Stimulated activated CD8-positive, alpha-beta memory T cell treated with anti-CD3 and anti-CD28 coated beads, Interleukin-7, amount 100 ng/mL, for 1 hour (primary cell): ENCODE measurements at places on chromosomes 4 and X.

GRCh38 chr4:1232661-1233621, 16.0 kb downstream of the CTBP1 start:
- DNase-seq = no peak

GRCh38 chr4:25743971-25744370, 88.3 kb downstream of the SLC34A2 start:
- DNase-seq = no peak

DNA sequence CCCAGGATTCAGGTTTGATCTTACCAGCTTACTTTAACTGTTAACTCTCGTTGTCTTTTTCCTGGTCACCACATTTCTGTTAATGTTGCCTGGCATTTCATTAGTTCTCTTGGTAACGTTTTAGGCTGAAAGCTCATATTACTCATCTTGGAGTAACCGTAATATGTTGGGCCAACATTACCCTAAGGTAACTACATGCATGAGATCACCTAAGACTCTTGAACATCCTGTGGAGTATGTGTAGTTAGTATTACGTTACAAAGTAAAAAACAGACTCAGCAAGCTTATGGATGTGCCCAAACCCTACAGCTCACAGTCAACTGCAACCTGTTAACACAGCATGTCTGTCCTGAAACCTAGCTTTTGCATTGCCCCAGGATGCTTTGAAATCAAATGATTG, 203.3 kb upstream of the HS3ST1 start:
- DNase-seq = no peak

GRCh38 chr4:99381588-99382175, 29.1 kb upstream of the ADH1C start:
- DNase-seq = no peak

DNA sequence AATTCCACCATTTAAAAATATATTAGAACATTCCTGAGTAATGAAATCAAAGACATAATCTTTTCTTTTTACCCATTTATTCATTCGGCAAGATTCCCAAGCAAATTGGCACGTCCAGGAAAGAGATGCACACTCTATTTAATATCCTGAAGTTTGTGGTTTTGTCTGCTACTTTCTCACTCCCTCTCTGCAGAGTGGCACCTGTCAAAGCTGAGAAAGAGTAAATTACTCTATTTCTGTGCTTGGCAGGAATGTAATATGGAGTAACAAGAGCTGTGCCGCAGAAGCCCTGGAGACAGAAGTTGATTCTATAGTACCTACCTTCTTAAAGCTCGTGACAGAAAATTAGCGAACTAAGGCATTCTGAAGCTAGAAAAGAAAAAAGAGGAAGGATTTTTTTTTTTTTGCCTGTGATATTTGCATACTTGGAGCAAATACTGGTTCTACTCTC, 5.5 kb downstream of the GSTCD start:
- no peak for DNase-seq

- no peak for DNase-seq
Measured at GRCh38 chr4:78004270-78004669, 52.9 kb upstream of the FRAS1 start.

DNA sequence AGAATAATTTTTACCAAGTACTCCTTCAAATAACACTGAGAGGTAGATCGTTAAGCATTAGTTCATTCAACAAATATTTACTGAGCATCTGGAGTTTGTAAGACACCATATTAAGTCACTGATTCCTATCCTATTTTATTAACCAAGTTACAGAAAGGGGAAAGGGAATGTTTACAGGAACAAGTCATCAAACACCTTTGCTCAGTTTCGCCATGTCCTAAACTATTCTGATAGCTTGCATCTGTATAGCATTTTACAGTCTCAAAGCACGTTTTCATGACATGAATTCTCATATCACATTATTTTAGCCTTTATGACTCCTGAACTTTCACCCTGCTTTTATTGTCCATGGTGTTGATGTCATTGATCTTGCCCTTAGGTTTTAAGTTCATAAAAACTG, 89.2 kb downstream of the AREG start:
- no peak for DNase-seq

- no peak for DNase-seq
Measured at GRCh38 chr4:10333942-10334341, 123.3 kb downstream of the ZNF518B start.

GRCh38 chrX:6244666-6245065, 16.0 kb upstream of the NLGN4X start:
- DNase-seq = no peak

GRCh38 chrX:103211012-103211715, 3.7 kb upstream of the BEX4 start:
- no peak for DNase-seq

GRCh38 chrX:153491918-153492317, 2.9 kb upstream of the BGN start:
- DNase-seq = no peak

DNA sequence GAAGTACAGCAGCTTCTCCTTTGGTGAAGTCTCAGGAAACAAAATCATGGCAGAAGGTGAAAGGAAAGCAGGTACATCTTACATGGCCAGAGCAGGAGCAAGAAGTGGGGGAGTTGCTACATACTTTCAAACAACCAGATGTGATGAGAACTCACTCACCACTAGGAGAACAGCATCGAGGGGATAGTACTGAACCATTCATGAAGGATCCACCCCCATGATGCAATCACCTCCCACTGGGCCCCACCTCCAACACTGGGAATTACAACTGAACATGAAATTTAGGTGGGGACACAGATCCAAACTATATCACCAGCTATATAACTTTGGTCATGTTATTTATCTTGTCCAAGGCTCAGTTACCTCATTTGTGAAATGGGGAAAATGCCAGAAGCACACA, 159.4 kb downstream of the OPHN1 start:
- DNase-seq = no peak

DNA sequence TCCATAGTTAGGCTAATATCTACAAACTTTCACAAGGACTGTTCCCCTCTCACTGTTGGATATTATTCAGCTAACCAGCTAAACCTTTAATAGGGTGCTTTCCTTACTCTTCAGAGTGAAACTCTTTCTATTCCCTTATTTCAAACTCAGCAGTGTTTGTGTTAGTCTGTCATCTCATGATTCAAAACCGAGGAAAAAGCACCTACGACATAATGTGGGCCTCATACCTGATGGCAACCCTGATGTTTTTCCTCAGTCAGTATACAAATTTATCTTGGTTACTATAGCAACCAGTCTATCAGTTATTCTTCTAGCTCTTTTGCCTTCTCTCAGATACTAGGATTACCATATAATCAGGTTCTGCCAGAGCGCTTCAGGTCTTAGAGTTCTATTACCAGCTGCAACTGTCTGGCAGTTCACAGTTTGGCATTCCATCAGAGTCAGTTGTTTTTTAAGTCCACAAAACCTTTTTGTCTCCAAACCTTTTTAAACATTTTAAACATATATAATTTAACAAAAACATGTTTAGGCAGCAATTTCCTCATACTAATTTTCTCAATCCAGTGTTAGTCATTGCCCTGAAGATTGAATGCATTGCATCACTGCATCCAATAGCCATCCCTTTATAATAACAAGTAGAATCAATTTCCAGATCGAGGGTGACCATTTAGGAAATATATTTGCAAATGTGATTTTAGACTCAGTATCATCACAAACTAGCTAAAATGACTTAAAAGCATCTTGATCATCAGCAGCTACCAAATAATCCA, 7.4 kb downstream of the WDR44 start:
- no peak for DNase-seq

DNA sequence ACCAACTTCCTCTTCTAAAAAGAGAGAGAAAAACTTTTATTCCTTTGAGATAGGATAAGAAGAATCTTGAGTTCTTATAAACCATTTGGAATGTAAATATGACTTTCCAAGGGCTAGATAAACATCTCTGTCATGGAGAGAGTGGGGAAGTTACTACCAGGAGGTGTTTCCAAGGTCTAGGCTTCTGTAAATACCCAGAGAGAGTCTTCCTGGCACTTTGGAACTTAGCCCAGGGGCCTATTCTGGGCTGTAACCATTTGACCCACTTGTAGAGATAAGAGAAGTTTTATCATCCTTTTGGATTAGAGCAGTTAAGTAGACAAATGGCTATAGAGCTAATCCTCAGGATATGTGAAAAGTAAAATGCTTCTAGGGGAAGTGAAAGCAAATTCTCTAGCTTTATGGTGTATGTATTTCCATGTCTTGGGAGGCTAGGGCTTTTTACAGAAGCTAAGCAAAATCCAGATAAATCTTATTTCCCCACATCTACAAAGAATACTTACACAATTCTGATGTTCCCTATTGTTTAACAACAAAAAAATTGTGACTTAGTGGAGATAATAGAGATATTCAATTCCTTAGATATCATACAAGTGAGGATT, 51.1 kb downstream of the MCUB start:
- no peak for DNase-seq

DNA sequence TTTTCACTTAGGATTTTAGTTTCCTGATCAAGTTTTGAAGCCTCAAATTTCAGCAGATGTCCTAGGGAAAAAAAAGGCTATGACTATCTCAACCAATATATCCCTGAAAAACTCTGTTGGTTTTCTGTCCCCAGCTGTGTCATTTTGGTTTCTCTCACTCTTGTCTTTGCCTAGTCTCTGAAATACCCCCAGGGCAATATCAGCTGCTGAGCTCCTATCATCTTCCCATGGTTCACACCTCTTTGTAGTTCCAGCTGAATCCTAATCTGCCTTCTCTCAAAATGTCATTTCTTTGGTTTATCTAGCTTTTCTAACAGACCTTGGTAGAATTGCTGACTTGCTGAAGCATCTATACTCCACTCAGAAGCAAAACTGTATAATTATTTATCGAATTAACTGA, 2370.5 kb downstream of the ARAP2 start:
- DNase-seq = no peak

- no peak for DNase-seq
Measured at GRCh38 chr4:124322234-124323065, 390.1 kb downstream of the ANKRD50 start.

- no peak for DNase-seq
Measured at GRCh38 chr4:136505020-136505419, 1027.3 kb downstream of the PCDH18 start.

GRCh38 chrX:30906726-30907125, 17.7 kb upstream of the TAB3 start:
- no peak for DNase-seq

GRCh38 chrX:9466124-9466495, 1.3 kb downstream of the TBL1X start:
- no peak for DNase-seq

- no peak for DNase-seq
Measured at GRCh38 chr4:106708464-106708816, 327.7 kb downstream of the DKK2 start.

GRCh38 chr4:31104043-31104442, 383.9 kb downstream of the PCDH7 start:
- no peak for DNase-seq

DNA sequence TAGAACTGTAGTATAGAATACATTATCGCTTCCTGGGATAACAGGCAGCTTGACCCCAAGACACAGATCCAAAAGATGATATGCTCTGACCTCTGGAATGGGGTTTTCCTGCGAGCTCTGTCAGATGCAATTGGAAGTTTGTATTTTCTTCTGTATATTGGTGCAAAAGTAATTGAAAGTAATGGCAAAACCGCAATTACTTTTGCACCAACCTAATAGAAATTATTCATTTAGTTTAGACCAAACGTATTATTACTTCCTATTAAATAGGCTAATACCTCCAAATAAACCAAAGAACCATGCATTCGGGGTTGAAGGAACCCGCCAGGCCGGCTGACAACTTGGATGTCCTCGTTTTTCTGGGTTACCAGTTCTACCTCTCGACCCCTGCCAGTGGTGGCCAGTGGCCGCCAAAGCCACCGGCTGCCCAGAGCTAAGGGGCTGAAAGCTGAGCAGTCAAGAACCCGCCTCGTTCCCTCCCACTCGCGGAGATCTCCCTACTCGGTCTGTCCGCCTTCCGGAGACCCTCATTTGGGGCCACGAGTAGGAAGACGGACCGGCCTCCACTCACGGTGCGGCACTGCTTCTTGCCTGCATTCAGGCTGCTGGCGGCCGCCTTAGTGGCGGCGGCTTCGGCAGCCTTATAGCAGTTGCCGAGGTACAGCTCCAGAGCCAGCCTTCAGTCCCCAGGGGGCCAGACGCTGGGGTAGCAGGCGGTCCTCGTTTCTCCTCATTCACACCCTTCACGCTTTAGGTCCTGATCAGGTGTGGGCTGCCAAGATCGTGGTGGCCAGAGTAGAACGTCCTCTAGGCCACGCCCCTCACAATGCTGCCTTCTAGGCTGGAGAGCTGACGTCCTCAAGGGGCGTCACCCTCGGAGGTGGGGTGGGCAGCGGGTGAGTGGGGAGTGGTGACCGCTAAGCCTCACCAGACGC, 121.9 kb downstream of the RBMX2 start:
- no peak for DNase-seq

DNA sequence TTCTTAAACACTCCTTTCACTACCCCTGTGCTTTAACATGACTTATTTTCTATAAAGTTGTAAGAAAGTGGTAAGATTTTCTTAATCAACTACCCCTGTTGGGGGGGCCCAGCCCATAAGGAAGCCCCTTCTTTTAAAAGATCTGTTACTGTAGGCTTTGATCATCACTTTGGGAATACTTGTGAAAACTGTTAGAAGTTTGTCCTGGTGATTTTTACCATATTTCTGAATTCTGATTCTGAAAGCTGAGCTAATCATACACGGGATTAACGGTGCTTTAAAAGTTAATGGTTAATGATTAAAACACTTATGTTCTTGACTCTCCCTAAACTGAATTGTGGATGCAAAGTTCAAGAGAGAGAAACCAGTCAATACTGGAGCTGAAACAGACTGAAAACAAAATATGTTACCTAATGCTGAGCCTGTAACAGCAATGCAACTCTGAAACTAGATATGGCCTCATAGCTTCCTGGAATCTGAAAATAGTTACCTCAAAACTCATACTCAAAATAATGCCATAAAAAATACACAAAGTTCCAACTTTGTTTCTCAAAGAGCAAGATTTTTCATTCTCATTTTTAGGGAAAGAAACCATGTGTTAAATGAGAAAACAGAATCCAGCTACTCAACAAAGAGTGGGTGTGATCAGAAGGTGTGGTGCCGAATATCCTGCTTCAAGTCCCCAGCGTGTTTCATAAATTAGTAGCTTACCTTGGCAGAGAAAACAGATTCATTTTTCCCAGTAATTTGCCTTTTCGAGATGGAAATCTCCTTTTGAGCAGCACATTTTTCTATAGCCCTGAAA, 31.6 kb downstream of the ADH7 start:
- DNase-seq = no peak

GRCh38 chr4:88533088-88533790, 9.7 kb upstream of the PYURF start:
- no peak for DNase-seq

- no peak for DNase-seq
Measured at GRCh38 chrX:10728806-10729389, 108.5 kb upstream of the MID1 start.

GRCh38 chr4:184389978-184390900, 84.1 kb downstream of the IRF2 start:
- DNase-seq = no peak

DNA sequence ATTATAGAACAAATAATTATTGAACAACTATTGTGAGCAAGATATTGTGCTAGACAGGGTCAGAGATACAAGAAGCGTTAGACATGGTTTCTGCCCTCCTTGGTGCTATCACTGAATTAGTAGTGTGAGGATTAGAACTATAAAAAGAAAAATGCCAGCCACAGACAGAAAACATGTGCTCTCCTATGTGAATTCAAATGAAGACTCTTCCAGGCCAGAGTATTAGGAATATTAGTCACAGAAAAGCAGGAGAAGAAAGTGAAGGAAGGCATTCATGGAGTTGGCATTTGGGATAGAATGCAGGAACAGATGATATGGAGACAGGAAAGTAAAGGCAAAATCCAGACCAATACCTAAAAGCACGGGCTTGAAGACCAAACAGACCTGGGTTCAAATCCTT, 179.6 kb upstream of the TENM3 start:
- DNase-seq = no peak
